ENCODE measurements at places on chromosomes 1 and 21.

- peak; percentile 51 for DNase-seq
These were observed 1.4 kb downstream of the TENT5B start for GRCh38 chr1:27011058-27011764.

DNA sequence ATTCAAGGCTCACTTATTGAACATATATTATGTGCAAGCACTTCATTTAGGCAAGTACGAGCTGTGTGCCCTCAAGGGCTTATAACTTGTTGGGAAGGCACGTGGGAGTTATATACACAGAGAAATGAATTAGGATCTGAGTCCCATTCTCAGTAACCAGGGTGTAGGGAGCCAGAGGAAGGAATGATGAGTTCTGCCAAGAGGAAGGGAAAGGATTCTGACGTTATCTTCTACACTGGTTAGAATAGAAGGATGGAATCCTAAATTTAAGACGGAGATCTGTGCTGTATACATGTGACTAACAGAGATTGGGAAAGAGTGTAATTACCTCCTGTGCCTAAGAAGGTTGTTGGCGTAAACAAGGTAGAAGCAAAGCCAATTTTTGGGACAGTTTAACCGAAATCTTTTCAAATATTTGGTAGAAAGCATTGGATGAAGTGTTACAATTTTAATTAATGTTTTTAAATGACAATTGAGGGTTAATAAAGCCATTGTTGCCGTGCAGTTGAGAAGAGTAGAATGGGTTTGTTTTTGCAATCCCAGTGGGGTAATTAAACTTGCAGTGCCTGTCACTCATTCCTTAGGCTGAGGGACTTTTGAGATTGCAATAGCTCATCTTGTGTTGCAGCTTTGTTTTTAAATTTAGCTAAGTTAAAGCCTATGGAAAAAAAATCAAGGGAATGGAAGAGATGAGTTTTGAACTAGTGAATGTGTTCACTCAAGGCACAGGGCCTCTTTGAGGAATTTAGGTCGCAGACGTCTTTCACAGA lies 177.2 kb downstream of the NFIA start:
- no peak for DNase-seq

DNA sequence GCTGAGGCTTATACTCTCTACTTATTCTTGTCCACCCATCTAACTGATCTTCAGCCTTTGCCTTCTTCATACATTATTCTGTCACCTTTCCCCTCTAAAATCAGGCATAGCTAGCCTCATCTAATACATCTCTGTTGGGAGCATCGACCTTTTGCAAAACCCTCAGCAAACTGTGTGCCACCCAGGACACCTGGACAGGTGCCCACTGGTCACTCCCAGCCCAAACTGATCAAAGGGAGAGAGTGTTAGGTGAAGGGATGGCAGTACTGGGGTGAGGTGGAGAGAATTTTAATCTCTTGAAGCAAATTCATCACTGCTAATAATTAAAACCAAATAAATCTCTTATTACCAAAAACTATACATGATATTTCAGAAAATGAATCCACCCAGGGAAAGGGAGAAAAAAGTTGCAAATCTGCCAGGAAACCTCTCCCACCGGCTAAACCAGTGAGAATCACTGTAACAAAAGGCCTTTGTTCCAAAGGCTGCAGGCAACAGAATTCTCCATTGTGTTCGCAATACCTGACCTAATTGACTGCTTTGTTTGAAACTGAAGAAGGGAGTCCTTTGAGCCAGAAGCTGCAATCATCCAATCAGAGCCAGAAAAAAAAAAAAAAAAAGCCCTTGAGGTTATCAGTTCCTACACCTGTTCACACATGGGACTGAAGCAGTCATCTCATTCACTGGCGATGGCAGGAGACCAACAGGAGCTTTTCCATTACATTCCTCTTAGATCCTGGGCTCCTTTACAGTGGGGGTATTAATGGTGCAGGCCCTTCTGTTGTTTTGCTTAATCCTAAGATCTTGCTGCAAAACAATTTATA lies 172.6 kb downstream of the APP start:
- no peak for DNase-seq

GRCh38 chr1:1924386-1924785 lies 5.3 kb upstream of the TMEM52 start:
- no peak for DNase-seq

DNA sequence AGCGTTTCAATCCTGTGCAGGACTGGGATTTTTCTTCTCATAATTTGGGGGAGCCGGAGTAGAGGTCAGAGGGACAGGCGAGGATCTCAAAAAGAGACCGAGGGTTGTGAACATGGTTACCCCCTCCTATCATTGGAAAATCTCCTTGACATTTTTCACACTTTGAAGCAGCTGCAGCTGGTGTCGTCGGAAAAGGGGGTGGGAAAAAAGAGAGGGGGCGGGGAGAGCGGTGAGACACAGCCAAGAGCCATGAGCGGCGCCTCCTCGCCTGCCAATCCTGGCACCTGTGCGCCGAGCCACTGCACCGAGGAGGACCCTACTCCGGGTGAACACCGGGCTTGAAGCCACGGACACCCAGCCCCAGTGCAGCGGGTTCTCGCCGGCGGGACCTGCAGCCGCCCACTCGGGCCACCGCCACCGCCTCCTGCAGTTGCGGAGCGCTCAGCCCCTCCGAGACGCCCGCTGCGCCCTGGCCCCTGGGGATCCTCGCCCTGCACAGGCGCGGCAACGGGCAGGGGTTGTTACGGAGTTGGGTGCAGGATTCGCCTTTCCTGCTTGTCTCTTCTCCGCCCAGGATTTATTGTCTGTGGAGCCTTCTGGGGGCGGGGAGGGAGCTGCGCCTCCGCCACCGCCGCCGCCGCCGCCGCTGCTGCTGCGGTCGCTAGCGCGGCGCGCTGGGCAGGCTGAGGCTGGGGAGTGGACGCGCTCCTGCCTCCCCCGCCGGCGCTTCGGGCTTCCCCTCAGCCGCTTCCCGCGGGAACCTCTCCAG lies at the start of gene LRRC7:
Gene LRRC7 (plus strand): TSS at position 271 of the 769 bp plus-strand sequence. CDS start 718 bp downstream, outside the sequence.
- DNase-seq, result peak; percentile 5

DNA sequence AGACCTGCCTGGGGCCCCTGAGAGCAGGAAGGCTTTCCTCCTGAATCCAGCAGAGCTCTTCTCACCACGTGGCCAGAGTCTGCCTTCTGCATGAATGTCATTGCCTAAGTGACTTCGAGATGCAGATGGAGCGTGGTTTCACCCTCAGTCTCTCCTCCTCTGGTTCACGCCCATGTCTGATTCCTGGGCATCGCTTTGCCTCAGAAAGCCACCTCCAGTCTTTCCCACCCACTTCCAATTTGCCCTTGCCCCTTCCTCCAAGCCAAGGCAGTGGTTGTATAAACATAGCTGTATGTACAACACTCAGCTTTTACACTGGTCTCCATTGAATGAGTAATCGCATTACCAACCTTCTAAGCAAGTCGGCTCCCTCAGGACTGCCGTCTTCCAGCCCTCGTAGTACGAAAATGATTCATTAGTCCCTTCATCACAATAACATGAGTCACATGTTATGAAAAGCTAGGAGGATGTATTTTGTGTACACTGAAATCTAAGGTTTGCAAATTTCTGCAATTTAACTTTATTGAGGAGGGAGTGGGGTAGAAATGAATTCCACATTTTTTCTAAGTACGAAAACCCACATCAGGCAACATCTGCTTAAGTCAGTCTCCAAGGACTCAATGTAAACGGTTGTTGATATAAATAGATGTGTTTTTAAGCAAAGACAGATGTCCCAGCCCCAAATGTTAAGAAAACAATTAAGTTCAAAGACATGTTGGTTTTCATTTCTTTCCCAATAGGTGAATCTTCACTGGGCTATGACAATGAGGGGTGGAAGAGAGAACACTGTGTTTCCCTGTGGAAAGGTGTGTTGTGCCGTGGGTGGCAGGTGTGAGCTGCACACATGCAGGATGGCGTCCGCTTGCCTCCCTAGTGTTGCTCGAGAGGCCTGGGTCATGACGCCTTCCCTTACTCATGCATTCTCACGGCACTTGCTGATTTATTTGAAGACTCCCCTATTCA lies 32.3 kb upstream of the ETS2 start:
- no peak for DNase-seq

DNA sequence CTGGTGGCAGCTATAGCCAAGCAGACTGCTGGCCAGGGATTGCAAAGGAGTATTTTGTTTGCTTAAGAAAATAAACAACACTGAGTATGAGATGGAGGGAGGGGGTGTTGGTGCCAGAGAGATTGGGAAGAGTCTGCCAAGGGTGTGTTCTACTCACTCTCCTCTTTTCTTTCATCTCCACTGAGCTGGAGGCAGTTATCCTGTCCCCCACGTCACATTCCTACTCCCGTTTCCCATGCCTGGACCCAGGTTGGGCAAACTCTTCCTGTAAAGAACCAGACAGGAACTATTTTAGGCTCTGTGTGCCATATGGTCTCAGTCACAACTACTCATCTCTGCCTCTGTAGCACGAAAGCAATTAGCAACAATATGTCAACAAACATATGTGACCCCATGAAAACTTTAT lies 1.4 kb upstream of the IL24 start:
- no peak for DNase-seq

DNA sequence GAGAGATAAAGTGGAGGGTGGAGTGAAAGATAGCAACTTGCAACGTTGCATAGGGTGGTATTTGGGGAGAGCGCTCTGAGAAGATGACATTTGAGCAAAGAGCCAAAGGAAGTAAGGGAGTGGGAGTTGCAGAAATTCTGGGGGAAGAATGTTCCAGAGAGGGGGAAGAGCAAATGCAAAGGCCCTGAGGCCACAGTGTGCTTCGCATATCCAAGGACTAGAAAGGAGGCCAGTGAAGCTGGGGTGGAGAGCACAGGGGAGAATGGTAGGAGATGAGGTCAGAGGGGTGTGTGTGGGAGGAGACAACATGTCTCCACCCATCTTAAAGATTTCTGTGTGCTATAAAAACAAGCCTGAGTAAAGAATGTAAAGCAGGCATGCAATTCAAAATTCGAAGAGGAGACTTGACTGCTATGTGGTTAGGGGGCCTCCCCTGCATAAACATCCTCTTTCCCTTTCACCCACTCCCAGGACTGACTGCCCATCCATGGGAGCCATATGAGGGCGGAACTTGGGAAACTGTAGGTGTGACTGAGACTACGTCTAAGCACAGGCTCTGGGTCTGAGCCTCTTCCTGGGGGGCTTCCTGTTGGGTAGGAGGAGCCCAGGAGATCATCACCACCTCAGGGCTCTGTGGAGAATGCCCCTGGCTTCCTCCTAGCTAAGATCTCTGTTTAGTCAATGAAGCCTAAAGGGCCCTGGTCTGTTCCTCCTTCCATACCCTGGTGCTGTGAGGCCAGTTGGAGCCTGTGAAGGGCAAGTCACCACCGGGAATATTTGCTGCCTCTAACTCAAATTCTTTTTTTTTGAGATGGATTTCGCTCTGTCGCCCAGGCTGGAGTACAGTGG lies 2.9 kb upstream of the CLIC4 start:
- DNase-seq, result peak; percentile 69

Measured in KBM-7 (cell line).